ENCODE measurements at places on chromosomes 1 and 21. TPM values are rescaled to one million over a fixed set of nuclear protein-coding genes. Genes with fewer than 3 reads are reported as not detected.
A peak's percentile ranks its signal among the peaks of the same experiment; 100 is the strongest.

DNA sequence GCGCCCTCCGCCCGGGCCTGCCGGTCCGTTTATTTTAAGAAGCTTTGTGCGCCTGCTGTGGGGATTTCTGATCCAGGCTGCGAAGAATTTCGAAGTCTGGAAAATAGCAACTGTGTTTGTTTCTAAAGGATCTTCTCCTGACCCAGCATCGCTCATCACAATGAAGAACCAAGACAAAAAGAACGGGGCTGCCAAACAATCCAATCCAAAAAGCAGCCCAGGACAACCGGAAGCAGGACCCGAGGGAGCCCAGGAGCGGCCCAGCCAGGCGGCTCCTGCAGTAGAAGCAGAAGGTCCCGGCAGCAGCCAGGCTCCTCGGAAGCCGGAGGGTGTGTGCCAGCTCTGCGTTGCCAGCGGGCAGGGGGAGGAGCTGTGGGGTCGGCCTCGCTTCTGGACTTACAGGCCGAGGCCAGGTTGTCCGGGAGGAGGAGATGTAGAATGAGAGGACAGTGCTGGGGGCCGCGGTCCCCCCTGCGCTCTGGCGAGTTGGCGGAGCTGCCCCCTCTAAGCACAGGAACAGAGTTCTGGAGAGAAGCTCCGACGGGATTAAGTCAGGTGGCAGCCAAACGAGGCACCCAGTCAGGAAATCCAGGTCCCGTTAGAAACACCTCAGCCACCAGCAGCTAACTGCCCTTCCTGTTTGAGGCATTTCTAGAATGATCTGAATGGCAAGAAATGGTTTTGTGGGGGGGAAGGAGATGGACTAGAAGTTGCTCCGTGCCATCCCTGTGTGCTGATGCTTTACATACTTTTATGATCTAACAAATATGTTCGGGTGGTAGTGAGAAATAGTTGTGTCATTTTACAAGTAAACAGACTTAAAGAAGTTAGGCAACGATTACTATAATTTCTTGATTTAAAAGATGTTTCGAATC is 948 bp downstream of the TXLNA start:
- H3K36me3 ChIP-seq = peaks cover 55% of the 10 kb centered on the region
- peaks cover 22% of the 10 kb centered on the region for H3K4me1 ChIP-seq
- H3K27me3 ChIP-seq = no peaks in the 10 kb centered on the region
- H3K4me3 ChIP-seq = peak overlapping the region; percentile 54

DNA sequence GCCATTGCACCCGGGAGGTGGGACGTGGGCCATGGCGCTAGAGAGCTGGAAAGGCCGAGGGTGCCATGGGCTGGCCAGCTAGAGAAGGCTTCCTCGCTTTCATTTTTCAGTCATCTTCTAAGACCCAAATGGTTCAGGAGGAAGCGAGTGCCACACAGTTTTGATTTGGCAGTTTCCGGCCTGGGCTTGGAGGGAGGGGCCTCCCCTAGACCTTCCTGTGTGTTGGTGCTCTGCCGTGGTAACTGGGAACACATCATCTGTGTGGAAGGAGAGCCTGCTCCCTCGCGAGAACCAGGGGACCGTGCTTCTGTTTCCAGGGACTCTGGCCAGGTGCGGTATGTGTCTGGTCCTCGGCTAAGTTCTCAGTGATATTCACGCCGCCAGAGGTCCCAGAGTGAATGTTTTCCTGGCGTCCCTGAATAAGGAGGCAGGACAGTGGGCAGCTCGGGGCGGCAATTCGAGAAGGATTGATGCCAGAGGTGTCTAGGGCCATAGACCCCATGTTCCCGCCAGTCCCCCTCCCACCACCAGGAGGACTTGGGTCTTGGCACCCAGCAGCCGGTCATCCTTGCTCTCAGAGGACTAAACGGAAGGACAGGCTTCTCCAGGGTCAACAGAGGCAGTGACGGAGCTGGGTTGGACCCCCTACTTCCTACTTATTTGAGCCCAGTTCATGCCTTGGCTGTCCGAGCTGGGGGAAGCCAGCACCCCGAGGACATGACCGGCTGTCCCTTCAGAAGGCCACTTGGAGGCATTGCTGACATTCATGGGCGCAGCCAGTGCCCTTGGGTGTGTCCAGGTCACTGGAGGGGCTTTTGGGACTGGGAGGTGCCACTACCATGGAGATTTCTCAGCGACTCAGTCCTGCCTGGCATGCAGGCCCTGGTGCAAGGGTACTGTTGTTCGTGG is 2.7 kb upstream of the NPHP4 start:
- H3K4me1 ChIP-seq = peaks cover 12% of the 10 kb centered on the region
- no peak overlapping the region for H3K27ac ChIP-seq
- H3K4me3 ChIP-seq = no peak overlapping the region
- no peak for DNase-seq

GRCh38 chr1:205122489-205122882 is 708 bp upstream of the RBBP5 start:
- peak overlapping the region; percentile 98 for H3K27ac ChIP-seq
- peaks cover 13% of the 10 kb centered on the region for H3K36me3 ChIP-seq
- H3K4me1 ChIP-seq = peaks cover 15% of the 10 kb centered on the region
- H3K4me3 ChIP-seq = peak overlapping the region; percentile 72
- H3K27me3 ChIP-seq = no peaks in the 10 kb centered on the region

DNA sequence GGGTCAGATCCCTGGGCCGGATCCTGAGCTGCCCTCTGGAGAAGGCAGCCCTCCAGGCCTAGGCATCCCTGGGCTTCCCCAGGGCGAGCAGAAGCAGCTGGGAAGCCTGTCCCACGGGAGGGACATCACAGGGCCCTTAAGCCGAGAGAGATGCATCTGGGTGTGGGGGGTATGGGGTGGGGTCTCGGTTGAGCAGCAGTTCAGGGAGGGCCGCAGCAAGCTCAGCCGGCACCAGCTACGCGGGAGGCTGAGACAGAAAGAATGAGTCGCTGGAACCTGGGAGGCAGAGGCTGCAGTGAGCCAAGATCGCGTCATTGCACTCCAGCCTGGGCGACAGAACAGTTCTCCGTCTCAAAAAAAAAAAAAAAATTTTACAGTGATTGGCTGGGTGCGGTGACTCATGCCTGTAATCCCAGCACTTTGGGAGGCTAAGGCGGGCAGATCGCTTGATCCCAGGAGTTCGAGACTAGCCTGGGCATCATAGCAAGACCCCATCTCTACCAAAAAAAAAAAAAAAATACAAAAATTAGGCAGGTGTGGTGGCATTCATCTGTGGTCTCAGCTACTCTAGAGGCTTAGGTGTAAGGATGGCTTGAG is 37.7 kb downstream of the RRP1 start:
- H3K4me3 ChIP-seq = no peak overlapping the region
- peaks cover 71% of the 10 kb centered on the region for H3K4me1 ChIP-seq
- no peaks in the 10 kb centered on the region for H3K27me3 ChIP-seq
- peak overlapping the region; percentile 83 for H3K27ac ChIP-seq

SFN gene
- not detected for total RNA-seq

HPCAL4 gene
- 0.06 TPM for total RNA-seq

TSPEAR gene
- total RNA-seq = not detected

All from SJSA1 (cell line).